ENCODE measurements at places on chromosomes 3 and 15. TPM values are rescaled to one million over a fixed set of nuclear protein-coding genes. Genes with fewer than 3 reads are reported as not detected.

Gene GHRL
- total RNA-seq: not detected

Gene CCK
- total RNA-seq: 2.7 TPM

Gene GRM7
- total RNA-seq: not detected

Gene MYO5C
- total RNA-seq: 0.15 TPM

Gene SRGAP3
- 1.2 TPM for total RNA-seq

Gene PLOD2
- 49.2 TPM for total RNA-seq

Gene ANKUB1
- total RNA-seq: not detected

Gene MGLL
- 49.4 TPM for total RNA-seq

Gene CPN2
- total RNA-seq: not detected

Gene TMEM108
- 0.89 TPM for total RNA-seq

Gene BFSP2
- total RNA-seq: not detected

Gene CLDN18
- not detected for total RNA-seq

Gene PLA1A
- total RNA-seq: not detected

Gene GABRA5
- 0.30 TPM for total RNA-seq

Gene HDGFL3
- 50.6 TPM for total RNA-seq

Gene CFAP92
- total RNA-seq: not detected

Gene SNURF
- total RNA-seq: 0.45 TPM

Measured in bronchus fibroblast of lung (primary cell).